NCI-H1436 treated with DMSO at 0.1 percent for 48 hours (cell line): ENCODE measurements at places on chromosomes 11 and 22.

GRCh38 chr22:47724751-47725150, 962.3 kb downstream of the TBC1D22A start:
- no peak for DNase-seq

GRCh38 chr11:15197696-15198095, 83.0 kb downstream of the INSC start:
- DNase-seq, result no peak

DNA sequence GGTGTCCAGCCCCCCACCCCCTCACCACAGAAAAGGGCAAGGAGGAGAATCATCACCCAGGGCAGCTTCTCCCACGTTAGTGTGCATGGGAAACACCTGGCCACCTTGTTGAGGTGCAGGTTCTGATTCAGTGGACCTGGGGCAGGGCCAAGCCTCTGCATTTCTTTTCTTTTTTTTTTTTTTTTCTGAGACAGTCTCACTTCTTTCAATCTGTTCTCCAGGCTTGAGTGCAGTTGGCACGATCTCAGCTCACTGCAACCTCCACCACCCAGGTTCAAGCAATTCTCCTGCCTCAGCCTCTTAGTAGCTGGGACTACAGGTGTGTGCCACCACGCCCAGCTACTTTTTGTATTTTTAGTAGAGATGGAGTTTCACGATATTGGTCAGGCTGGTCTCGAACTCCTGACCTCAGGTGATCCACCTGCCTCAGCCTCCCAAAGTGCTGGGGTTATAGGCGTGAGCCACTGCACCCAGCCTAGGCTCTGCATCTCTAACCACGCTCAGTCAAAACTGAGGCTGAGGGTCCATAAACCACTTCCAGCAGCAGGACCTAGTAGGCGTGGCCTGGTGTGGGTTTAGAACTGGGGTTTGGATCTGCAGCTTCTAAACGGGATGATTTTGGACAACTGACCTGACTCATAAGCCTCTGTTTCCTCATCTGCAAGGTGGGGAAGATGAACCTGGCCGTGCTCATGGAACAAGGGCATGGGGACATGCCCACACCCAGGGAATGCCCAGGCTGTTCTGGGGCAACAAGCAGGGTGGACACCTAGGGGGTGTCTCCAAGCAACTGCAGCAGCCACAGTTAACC, 734 bp downstream of the ZP1 start:
- DNase-seq, result no peak

DNA sequence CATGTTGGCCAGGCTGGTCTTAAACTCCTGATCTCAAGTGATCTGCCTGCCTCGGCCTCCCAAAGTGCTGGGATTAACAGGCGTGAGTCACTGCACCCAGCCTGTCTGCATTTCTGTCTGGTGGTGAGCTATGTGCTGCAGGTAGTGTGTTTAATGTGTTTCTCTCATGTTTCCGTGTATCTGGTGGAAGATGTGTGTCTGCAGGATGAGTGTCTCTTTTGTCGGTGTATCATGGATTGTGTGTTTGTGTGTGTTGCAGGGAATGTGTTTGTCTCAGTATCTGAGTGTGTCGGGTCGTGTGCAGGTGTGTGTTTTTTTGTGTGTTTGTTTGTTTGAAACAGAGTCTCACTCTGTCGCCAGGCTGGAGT, 16.1 kb downstream of the SCARF2 start:
- no peak for DNase-seq

DNA sequence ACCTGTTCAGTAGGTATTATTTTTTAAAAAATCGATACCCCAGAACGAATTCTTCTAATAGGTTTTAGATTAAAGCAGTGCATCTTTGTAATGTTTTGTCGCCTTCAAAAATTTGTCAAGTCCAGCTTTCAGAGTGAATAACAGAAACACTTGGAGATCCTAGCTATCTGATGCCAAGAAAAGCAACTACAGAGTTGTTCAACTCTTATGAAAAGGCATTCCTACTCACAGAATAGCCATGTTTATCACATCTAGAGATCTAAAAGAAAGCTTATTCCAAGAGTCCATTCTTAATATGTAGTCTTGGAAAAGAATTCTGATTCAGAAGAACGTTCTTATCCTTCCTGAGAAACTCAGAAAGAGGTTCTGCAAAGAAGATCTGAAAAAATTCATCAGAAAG, 268.5 kb downstream of the TTC28 start:
- no peak for DNase-seq

DNA sequence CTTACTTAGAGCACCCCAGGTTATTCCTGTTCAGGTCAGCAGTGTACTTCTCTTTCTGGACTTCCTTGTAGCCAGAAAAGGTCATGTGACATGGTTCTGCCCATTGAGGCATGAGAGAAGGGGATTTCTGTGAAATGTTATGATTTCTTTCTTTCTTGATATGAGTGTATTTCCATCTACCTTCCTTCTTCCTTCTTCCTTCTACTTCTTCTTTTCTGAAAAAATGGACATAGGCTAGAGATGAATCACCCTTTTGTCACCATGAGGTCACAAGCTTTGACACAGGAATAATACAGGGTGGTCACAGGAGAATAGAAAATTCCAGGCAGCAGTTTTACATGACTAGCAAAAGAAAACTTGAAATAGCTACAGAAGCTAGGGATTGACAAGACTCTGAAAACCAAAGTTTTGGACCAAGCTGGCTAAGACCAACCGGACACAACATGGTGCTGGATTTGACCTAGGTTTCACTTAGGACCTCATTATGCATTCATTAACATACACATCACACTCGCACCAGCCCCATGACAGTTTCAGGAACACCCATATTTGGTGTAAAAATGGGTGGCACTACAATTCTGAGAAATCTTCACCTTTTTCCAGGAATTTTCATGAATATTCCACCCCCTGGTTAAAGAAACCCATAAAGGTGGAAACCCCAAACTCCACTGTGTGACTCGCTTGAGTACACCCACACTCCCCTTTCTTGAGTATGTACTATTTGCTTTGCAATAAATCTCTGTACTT, 21.2 kb upstream of the MAP6 start:
- DNase-seq, result no peak

DNA sequence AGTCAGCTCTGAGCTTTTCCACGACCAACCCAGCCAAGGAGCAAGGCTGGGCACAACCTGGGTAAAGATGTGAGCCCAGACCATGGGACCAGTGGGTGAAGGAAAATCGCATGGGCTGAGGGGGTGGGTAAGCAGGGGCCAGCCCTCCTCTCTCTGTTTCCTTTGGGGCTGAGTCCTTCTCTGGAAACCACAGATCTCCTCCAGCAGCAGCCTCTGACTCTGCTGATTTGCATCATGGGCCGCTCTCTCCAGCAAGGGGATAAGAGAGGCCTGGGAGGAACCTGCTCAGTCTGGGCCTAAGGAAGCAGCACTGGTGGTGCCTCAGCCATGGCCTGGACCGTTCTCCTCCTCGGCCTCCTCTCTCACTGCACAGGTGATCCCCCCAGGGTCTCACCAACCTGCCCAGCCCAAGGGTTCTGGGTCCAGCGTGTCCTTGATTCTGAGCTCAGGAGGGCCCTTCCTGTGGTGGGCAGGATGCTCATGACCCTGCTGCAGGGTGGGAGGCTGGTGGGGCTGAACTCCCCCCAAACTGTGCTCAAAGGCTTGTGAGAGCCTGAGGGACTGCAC, 67.8 kb downstream of the GGTLC2 start:
- DNase-seq, result no peak

DNA sequence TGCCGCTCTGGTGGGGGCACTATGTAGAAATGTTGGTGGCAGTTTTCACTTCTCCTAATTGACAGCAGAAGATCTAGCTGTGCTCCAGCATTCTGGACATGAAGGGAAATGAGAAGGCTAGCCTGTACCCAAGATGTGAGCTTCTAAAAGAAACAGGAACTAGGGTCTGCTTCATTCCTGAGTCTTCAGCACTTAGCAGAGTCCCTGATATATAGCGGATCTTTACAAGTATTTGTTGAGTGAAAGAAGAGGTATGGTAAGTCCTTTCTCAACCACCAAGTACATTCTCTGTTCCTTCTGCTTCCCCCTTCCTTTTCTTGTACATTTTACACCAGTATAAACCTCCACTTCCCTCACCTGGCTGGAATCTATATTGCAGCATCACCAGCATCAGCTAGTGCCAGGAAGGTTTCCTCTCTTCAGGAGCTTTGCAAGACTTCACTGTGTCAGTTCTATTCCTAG, 408.3 kb upstream of the CADM1 start:
- DNase-seq, result no peak

GRCh38 chr22:39309881-39310714, 9.3 kb downstream of the RPL3 start:
- DNase-seq, result no peak

- DNase-seq, result no peak
These were observed 731 bp downstream of the NTM start for GRCh38 chr11:131370901-131371790.

DNA sequence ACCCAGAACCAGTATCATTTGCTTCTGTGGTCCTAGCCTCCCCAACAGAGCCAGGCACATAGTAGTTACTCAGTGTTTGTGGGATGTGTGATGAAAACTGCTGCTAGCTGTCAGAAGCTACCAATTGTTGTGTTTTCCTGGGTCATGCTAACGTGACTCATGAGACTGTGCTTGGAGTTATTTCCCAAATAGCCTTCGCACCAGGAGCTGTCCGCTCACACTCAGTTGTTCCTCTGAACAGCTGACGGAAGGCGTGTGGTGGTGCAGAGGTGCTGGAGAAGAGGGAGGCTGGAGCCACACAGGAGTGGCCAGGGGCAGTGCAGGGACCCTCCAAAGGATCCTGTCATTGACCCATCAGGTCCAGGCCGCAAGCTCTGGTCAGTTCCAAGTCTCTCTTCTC, 53.9 kb upstream of the TBCEL start:
- no peak for DNase-seq

DNA sequence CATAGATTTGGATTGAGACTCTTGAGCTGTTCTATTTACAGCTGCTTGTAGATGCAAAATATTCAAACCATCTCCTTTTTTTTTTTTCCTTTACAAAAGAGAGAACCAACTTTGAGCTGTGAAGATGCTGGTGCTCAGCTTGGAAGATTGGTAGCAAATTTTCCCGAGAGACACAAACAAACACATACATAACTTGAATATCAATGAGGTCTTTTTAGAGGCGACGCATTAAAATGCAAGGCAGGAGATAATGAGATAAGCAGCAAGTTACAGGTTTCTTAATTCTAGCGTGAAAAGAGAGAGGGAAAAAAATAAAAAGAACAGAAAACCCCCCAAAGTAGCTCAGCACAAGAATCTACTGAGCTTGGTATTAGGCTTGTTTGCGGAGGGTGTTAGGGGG, 247.0 kb upstream of the SORL1-AS1 start:
- DNase-seq, result no peak

- no peak for DNase-seq
These were observed 7.1 kb downstream of the TBX1 start for GRCh38 chr22:19767427-19768341.

DNA sequence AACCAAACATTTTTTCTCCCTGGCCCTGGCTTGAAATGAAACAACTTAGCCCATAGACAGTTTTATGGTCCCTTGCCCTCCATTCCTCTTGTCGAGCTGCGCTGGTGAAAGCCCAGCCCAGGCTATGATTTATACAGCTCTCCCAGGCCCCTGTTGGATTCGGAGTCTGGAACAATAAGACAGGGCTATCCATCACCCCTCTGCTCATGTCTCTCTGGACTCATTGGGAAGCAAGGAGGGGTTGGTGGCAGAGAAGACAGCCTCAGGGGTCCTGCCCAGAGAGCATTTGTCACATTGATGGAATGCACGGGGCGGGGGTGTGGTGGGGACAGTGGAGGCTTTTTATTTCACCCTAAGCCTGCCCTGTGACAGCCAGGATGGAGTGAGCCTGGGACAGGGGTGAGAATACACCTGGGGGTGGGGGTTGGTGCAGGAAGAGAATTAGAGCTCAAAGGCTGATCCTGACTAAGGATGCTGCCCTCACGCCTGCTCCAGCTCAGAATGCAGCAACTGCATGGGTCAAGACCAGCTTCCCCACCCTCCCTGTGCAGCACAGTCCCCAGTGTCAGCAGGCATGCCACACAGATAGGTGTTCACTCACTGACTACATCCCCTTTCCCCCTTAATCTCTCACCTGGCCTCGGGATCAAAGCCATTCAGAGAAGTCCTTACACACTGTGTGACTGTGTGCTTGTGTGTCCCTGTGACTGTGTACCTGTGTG, 10.0 kb upstream of the PKNOX2 start:
- no peak for DNase-seq

- DNase-seq, result no peak
These were observed 13.0 kb downstream of the FBLN1 start for GRCh38 chr22:45515676-45516075.

DNA sequence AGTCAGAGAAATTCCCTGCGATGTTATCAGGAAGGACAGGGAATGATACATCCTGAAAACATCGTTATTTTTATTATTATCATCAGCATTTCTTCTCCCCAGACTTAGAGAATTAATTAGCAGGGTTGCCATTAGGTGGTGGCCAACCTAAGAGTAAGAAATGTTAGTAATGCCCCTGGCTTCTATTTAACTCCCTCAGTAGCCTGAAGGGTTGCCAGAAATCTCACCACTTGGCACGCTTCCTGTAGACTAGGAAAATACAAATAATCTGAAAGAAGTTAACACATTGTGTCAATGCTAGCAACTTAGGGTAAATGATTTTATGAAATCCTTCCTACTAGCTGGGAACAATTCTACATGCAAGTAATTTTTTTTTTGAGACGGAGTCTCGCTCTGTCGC, 45.5 kb downstream of the ENDOD1 start:
- no peak for DNase-seq
